Caki2 (cell line): ENCODE measurements at places on chromosomes 3 and 15. TPM values are rescaled to one million over a fixed set of nuclear protein-coding genes. Genes with fewer than 3 reads are reported as not detected.

Gene ZNF660
- not detected in 2 replicates for total RNA-seq

Gene WDR93
- total RNA-seq: 0.93 and 1.5 TPM in 2 replicates

Gene CD200R1
- total RNA-seq: not detected in 2 replicates

Gene CIB2
- total RNA-seq: 0.30 and 2.6 TPM in 2 replicates

Gene SHF
- 6.6 and 14.3 TPM in 2 replicates for total RNA-seq

Gene SLC9C1
- not detected in 2 replicates for total RNA-seq
